HS-27A (cell line): ENCODE measurements at places on chromosomes 5 and 9.

- DNase-seq = no peak
Observed at GRCh38 chr9:113614843-113615648, 151.5 kb downstream of the RGS3 start.

DNA sequence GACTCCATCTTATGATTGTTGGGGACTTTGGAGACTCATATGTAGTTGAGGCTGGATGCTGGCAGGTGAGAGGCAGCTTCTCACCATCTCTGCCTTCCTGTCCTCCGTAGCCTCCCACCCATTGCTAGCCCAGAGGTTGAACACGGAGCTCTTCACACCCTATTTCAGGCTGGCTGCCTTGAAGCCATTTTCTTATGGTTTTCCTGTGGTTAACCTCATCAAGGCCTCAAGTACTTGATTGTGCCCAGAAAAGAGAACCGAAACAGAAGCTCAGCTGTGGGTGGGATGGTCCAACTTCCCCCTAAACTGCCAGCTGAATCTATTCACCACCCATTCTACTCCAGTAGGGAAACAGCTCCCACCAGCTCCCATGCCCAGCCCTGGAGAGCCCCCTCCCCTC lies 102.9 kb downstream of the LIFR start:
- DNase-seq = no peak

- DNase-seq = no peak
Observed at GRCh38 chr5:149728303-149728702, 1.8 kb upstream of the PPARGC1B start.

DNA sequence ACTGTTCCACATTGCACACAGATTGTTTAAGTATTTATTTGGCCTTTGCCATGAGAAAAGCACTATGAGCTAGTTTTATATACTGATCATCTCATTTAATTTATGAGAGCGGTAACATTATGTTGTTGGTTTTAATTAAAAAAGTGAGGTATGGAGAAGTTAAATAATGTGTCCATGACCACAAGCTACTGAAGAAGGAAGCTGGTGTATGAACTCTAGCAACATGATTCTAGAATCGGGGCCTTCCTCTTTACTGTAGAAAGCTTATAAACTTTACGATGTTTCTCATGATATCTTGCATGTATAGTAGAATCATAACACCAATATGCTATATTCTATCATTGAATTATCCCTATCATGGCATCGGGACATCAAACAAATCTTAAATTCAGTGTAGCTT lies 52.9 kb upstream of the CDH18 start:
- DNase-seq = no peak

DNA sequence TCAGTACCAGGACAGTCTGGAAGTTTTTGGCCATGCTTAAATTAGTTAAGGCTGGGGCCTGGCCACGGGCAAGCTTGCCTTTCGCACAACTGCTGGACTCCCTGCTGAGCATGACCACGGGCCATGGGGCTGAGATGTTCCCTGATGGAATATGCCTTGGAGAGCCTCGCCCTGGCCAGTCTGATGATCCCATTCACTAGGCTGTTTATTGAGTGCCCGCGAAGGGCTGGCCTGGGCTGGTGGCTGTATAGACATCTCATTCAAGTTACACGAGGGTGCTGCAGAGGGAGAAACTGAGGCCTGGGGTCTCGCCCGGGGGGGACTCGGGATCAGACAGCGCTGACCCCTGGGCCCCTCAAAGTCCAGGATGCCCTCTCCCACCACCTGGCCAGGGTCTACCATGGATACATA lies 7.8 kb upstream of the RXRA start:
- no peak for DNase-seq

- DNase-seq = no peak
Observed at GRCh38 chr5:82509762-82510161, 231.6 kb upstream of the RPS23 start.

DNA sequence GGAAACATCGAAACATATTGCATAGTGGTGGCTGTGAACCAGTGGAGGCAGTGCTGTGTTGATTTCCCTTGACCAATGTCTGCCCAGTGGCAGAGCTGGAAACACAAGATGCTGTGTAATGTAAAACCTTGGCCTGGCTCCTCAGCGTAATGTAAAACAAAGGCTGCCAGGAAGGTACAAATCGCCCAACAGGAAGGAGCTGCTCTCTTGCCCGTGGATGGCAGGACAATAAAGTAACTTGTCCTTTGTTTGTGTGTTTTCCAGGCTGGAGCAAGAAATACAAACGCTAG lies 143.4 kb downstream of the PALM2AKAP2 start:
- DNase-seq = no peak

GRCh38 chr5:156147944-156148285 lies 179.0 kb upstream of the SGCD start:
- no peak for DNase-seq

DNA sequence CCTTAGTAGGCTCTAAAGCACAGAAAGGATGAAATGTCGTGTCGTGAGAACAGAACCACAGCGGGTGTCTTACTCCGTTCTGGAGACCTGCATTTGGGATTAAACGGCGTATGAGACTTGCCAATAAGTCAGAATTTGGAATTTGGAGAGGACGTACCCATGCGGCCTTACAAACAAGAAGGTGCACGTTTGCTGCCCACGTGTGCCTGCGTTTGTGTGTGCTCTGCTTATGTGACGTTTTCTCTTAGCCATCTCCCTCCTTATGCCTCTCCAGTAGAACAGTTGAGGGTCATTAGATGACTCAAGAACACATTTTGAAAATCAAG lies 171.6 kb upstream of the OTULINL start:
- no peak for DNase-seq

DNA sequence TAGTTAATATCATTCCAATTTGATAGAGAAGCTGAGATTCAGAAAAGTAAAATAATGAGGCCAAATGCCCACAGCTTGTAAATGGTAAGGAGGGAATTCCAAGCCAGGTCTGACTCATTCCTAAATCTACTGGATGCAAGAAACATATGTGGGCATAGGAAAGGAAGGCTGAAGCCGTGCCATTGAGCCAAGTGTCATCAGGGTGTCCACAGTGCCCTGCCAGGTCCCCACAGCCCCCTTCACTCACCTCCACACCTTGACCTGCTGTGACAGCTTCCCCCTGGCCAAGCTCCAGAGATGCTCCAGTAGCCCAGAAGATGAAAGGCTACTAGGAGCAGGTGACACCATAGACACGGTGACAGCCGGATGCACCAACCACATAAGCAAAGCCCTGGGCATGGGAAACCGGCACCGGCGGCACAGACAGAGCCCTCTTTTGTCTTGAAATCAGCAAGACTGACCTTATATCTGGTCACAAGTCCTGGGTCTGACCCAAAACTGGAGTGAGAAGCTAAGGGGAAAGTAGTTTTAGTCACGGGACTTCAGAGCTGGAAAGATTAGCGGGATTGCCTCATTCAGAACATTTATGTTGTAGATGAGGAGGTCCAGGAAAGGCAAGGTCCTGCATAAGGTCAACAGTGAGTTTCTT lies 20.1 kb upstream of the FAT2 start:
- no peak for DNase-seq

- DNase-seq = no peak
Observed at GRCh38 chr5:60961685-60962084, 16.7 kb downstream of the NDUFAF2 start.
